ENCODE measurements at places on chromosomes 5 and 9.

DNA sequence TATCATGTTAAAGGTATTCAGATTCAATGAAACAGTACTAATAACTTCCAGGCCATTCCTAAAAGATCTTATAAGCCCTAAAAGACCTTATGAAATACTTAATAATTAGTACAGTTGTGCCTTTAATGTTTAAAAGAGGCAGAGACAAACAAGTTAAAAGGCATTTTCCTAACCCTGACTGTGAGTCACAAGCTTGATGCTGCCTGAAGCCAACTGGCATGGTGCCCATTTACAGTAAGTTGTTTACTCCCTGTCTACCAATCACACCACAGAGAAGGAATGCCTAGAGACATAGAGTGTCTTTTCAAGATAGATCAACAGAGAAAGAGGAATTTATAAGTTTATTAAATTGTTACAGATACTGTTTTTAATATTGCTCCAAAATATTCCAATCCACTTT is 47.8 kb downstream of the NR3C1 start:
- peak; percentile 90 for DNase-seq

- no peak for DNase-seq
These were observed 69.6 kb downstream of the NR2F1-AS1 start for GRCh38 chr5:93511445-93511844.

DNA sequence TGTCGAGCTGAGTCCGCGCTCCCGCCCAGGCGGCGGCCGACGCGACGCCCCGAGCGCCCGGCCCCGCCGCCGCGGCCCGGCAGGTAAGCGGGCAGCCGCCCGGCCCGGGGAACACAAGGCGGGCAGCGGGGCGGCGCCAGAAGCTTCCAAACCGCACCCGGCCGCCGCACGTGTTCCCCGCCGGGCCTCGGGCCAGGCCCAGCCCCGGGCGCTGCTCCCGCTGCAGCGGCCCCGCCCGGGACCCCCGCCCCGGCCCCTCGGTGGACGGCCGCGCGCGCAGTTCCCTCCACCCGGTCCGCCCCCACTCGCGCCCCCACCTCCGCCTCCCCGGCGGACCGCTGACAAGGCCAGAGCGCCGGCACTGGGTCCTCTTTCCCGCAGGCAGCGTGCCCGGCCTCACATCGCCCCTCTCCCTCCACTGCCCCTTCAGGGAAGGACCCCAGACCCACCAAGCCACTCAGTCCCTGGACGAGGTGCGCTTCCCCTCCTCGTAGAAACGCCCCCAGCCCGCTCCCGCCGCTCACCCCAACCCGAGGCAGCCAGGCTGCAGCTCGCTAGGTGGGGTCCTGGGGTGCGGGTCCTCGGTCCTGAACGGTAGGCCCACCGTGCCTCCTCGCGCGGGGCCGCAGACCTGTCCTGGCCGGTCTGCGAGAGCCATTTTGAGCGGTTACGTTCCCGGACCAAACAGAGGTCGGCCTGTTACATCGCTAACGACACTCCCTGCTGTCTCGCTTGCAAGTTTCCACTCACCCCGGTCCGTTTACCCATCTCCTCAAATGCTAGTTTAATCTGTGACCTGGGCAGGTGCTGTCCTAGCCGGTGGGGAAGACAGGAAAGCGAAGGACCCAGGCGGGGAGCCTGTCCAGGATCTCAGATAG is 475 bp downstream of the WDR5 start:
- DNase-seq, result no peak

DNA sequence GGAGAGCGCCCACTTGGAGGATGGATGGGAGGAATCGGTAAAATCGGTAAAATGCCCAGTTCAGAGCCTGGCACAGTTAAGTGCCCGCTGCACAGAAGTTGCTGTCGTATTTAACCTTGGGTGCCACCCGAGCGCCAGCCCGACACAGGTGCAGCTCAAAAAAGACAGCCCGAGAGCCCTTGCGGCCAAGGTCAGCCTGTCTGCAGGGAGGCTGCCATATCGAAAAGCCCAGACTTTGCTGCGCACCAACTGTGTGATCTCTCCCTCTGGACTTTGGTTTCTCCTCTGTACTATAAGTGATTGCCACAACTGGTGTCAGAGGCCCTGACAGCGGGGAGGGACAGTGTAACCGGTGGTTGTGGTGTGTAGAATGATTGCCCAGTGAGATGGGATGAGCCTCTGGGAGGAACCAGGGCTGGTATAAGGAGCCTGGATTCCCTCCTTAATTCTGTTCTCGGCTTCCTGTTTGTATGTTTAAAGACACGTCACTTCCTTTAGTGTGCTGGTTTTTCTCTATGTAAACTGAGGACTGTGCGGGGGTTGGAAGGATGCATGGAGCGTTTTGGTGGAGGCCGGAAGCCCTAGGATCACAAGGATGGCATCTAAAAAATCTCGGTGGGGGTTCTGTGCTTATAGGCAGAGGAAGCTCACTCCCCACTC is 792 bp downstream of the NTMT1 start:
- DNase-seq, result peak; percentile 83

DNA sequence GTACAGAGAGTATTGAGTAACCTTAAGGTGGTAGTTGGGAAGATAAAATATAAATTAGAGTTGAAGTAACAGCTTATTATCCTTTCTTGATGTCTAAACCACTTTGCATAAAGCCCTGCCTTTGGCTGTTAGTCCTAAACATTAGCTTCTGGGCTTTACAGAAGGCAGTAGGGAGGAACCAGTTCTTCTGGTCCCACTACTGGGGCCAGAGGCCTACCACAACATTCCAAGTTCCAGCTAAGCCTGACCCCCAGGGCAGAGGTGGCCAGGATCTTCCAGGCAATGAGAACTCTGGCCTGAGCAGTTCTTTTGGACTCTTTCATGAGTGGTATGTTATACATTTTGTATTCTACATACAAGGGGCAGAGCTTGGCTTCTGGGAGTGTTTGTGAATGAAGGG is 26.1 kb downstream of the DNAI1 start:
- no peak for DNase-seq

DNA sequence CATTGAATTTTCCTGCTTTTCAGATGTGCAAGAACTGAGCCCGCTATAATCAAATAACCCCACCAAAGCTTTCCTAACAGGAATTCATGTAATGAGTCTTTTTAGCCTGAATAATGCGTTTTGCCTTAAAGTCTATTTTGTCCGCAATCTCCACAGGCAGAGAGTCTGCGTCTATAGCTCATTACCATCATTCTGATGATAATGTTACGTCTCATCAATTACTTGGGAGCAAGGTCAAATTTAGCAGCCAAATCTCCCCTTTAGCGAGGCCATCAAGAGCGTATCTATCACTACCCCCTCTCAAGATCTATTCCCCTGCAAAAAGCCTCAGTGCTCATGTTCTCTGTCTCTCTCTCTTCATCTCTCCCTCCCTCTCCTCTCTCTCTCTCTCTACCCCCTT is 416.1 kb downstream of the ZSWIM6 start:
- DNase-seq, result no peak

DNA sequence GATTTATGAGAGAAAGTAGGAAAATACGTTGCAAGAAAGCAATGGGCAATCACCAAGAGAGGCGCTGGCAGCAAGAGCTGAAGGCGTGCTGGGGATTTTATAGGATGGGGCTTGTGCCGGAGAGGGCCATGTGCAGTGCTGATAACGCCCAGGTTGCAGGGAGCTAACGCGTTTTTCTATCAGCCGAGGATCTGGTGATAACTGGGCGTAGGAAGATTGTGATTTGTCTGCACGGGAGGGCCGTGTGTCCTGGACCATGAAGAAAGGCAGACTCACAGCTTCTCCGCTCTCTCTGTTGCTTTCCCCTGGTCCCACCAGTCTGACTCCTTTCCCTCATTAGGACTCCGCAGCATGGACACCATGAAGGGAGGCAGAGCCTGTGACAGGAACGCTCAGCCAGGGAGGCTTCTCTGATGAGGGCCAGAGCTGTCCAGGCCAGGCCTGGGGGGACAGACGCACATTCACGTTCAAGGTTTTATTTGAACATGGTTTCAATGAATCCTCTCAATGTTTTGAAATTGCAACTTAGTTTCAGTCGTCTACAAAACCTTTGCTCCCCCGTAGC is 11.9 kb upstream of the CACNA1B start:
- no peak for DNase-seq

DNA sequence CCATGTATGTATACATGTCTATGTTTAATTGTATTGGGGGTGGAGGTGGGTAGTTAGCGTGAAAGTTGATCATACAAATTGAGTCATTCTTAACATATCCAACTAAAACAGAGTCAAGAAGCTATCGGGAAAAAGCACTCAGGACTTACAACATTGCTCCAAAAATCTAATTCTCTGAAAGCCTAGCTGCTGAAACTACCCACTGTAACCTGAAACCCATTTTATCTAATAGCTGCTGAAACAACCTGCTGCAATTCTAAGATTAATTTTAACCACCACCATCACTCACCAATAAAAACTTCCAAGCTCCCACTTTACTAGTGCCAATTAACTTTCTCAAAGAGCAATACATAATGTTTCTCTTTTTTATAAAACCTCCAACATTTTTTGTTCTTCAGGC is 32.2 kb downstream of the KCNV2 start:
- peak; percentile 69 for DNase-seq

DNA sequence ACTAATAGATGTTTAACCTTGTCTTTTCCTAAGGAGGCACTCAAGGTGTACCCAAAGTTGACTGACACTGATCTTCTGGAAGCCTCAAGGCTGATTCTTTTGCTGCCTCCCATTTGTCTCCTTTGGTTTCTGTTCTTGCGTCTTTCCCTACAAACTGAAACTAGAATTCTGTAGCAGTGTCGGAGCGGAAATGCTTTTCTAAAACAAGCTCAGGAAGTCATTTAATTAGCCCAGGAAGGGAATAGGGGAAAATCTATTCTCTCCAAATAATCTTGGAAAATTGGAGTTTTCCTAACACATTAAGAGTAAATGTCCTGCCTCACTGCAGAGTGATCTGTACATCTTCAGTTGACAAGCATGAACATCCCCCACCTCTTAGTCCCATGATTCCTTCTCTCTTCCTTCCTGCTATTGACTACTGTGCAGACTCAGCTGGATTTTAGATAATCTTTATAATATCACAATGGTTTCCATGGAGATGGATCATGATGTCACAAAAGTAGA is 182.7 kb downstream of the NR3C1 start:
- no peak for DNase-seq

DNA sequence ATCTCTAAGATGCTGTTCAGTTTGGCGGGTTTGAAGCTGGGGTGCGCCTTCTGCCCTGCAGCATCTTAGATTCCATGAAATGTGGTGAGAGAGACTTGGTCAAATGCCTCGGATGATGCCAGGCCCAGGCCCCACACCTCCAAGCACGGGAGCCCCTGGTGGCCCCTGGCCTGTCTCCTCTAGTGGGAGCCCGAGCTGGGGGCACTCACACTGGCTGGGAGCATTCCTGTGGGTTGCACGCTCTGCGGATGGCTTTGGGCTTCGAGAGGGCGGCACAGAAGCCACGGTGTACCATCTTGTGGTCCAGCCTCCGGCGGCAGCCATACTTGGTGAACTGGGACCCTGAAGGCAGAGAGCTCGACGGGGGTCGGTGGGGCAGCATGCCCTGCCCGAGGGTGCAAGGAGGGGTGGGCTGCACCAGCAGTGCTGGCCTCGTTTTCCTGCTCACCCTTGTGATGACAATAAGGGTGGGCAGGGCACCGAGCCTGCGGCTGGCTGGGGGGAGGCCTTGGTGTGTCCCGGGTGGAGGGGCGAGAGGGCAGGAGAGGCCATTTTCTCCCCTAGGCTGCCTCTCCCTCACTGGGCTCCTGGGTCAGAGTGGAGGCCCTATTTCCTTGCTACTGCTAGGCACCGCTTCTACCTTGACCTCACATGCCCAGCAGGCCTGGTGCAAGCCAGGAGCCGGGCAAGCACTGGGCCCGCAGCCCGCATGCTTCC is 65.8 kb downstream of the ZNF354C start:
- DNase-seq, result no peak

DNA sequence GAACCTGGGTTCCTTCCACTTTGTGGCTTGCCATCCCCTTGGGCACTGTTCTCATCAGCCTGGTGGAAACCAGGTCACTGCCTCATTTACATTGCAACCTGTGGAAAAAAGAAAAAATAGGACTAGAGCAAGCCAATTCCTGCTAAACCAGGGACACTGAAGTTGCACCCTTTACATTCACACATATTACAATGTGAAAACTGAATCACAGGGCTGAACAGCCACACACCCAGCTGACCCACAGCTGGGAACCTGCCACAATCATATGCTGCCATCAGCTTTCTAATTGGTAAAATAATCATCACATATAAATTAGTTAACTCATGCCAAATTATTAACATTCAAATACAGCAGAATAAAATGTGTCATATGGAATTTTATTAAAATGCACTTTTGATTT is 94.5 kb downstream of the CDH6 start:
- DNase-seq, result no peak

DNA sequence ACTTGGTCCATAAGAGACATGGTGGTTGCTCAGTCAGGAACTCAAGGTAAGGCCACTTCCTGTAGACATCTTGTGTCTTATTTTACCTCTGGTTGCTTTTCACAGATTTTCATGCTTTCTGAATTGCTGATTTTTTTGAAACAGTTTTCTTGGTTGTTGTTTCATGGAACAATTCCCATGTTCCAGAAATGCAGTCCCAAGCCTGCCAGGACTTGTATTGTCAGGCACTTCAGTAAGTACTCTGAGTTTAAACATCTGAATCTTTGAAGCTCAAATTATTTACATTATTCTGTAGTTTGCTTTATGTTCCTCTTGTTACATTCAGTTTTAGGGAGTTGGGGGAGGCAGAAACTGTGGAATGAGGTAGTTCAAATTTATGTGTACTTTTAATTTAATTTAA is 290.2 kb downstream of the DMRT2 start:
- no peak for DNase-seq

- DNase-seq, result no peak
These were observed 201.8 kb downstream of the GLIS3 start for GRCh38 chr9:4098031-4098430.

- no peak for DNase-seq
These were observed 211.3 kb downstream of the ARHGAP26 start for GRCh38 chr5:142981475-142981874.

GRCh38 chr9:36872641-36873040 is 161.4 kb downstream of the PAX5 start:
- DNase-seq, result no peak

DNA sequence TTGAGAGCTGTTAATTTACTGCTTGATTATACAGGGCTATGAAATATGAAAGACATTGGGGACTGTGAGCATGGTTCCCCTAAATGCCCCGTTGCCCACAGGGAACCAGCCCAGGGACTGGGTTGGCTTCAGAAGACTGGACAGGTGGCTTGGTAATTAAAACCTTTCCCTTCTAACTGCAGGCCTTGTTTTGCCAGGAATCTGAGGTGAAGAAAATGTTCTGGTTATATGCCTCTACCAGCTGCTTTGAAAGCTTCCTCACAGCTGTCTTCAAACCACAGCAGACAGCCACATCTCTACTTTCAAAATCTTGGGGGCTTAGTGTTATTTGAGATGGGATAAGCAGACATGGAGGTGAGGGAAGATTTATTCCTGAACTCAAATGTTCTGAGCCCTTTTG is 153.3 kb upstream of the SPRY4 start:
- no peak for DNase-seq

GRCh38 chr5:72692231-72692637 is 124.2 kb upstream of the TNPO1 start:
- no peak for DNase-seq

GRCh38 chr9:134391319-134392231 is 65.3 kb downstream of the RXRA start:
- no peak for DNase-seq

Measured in astrocyte (in vitro differentiated cells and primary cell).